Activated naive CD8-positive, alpha-beta T cell treated with anti-CD3 and anti-CD28 coated beads for 36 hours (primary cell): ENCODE measurements at places on chromosomes 5 and 9. TPM values are rescaled to one million over a fixed set of nuclear protein-coding genes. Genes with fewer than 3 reads are reported as not detected.

DNA sequence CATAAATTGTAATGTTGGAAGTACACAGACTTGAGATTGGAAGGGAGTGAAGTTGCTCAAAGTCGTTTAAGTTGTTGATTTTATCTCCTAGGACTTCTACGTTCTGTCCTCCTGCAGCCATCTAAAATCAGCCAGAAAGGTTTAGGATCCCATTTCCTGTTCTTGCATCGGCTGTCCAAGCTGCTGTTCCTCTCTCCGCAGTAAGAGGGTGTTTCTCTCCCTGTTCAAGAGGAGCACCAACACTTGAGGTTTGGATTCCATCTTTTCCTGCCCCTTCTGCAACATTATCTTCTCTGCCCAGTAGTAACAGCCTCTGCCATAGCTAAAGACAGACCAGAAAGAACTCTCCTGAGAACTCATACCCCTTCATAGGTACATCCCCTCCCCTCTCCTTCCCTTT lies 373.4 kb downstream of the GADD45G start:
- DNase-seq, result no peak

GRCh38 chr5:173777674-173778073 lies 110.5 kb upstream of the CPEB4 start:
- no peak for DNase-seq

DNA sequence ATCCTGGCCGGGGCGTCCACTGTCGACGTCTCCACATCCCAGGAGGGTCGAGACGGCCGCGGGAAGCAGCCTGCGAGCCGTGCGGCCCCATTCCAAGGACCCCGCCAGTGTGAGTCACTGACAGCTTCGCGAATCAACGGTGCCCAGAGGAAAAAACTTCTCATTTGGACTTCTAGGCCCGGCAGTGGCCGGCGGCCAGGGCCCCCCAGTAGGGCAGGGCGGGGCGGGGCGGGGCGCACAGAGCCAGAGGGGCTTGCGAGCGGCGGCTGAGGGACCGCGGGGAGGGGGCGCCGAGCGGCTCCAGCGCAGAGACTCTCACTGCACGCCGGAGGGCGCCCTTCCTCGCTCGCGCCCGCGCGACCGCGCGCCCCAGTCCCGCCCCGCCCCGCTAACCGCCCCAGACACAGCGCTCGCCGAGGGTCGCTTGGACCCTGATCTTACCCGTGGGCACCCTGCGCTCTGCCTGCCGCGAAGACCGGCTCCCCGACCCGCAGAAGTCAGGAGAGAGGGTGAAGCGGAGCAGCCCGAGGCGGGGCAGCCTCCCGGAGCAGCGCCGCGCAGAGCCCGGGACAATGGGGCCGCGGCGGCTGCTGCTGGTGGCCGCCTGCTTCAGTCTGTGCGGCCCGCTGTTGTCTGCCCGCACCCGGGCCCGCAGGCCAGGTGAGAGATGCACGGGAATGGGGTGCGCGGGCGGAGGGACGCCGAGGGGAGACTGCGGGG lies at the start of gene F2R:
Gene F2R, plus strand, starts transcription at position 391 of the 720 bp plus-strand sequence. Its CDS starts 182 bp downstream, at position 573.
- DNase-seq, result peak; percentile 53

ZFP62 gene
- total RNA-seq, result 21.2 TPM

DNA sequence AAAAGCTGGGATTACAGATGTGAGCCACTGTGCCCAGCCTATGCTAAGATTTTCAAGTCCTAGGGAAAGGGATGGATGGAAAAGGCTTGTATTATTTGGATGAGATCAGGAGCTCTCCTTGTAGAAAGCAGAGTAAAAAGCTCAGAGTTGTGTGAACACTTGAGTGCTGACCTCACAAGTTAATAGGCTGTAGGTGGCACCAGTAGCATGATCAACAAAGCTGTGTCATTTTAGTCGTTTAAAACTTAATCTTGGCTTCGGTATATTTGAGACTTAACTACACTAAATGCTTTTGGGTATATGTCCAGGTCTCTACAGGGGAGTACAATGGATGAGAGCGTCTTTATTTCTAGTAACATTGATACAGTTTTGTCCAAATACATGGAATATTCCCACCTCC lies 264.2 kb downstream of the TMEM38B start:
- DNase-seq, result no peak

APBA1 gene
- total RNA-seq, result 0.08 TPM

ADRB2 gene
- 0.18 TPM for total RNA-seq

DNA sequence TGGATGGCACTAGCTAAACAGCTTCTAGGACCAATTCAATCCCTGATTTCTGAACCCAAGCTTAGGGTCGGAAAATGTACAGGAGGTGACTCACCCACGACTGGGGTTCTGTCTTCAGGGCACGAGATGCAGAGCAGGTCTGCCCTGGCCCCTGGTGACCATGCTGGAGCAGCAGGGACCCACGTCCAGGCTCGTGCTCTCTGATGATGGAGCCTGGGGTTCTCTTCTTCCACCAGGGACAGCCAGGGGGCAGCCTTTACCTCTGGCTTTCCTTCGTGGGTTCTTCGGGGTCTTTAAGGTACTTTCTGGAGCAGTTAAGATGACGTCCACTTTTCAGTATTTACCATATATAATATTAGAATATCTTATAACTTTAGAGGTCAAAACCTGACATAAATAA lies 2.1 kb downstream of the CFAP77 start:
- peak; percentile 38 for DNase-seq

DNA sequence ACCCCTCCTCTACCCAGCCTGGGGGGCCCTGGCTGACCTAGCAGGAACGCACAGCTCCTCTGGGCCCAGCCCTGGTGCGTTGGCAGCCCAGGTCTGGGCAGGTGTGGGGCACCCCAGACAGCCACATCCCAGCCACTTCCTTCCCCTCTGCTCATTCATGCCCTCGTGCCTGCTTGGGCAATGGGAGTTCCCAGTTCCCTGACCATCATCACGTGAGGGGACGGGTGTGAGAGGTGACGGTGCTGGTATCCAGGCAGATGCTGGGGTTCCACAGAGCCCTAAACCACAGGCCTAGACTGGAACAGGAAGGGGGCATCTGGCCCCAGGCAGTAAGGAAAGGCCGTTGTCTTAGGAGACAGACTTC lies 8.4 kb downstream of the RALGDS start:
- DNase-seq, result no peak

CSF1R gene
- not detected for total RNA-seq

GRCh38 chr5:34715711-34716110 lies 59.6 kb downstream of the RAI14 start:
- no peak for DNase-seq

SPINK7 gene
- total RNA-seq, result not detected

DNA sequence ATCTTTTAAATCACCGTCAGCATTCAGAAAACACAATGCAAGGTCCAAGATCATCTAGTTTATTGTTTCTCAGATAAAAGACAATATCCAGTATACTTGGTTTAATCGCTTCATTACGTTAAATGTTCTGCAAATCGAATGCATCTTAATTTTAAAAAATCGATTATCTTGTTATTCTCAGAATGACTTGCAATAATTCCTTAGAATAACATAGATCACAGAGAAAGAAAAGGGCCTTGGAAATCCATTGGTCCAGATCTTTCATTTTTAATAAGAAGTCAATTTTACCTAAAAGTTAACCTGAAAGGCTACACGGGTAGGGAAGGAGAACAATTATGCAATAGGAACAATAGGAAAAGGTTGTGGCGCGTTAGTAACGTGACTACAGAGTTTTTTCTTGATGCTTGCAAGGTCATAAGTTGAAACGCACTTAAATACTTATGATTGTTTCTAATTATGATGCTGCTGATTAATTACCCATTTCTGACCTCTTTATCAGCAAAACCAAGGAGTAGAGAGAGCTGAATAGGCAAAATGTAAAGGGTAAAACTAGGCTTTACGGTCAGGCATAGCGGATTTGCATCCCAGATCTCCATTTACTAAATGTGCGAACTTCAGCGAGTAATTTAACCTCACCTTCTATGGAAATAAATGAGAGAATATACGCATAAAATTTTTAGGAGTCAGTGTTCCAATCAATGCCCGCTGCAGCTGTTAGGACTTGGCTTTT lies 769 bp upstream of the LYRM7 start:
- no peak for DNase-seq

- DNase-seq, result no peak
These were observed 25.8 kb downstream of the FBXL7 start for GRCh38 chr5:15525703-15526275.

- DNase-seq, result no peak
These were observed 160.6 kb upstream of the PLCXD3 start for GRCh38 chr5:41670854-41671479.

DNA sequence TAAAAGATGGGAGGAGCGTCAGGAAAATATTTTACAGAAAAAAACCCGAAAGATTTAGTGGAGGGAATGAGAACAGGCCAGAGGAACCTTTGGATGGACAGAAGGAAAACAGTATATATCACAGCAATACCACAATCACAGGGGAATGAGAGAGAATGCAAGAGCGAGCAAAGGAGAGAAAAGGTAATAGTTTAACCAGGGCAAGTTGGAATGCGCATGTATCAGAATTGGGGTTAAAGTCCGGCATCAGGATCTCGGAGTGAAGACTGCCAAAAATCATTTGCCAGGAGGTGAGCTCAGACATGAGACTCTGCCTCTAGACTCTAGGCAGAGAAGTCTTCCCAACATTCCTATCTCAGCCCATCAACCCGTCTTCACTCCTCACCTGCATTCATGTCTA lies 36.8 kb downstream of the PCDHGC5 start:
- no peak for DNase-seq

GRCh38 chr5:44412286-44412685 lies 23.1 kb upstream of the FGF10 start:
- no peak for DNase-seq

OR1L8 gene
- not detected for total RNA-seq

FAT2 gene
- not detected for total RNA-seq

SCGB3A1 gene
- total RNA-seq, result 1.1 TPM

DNA sequence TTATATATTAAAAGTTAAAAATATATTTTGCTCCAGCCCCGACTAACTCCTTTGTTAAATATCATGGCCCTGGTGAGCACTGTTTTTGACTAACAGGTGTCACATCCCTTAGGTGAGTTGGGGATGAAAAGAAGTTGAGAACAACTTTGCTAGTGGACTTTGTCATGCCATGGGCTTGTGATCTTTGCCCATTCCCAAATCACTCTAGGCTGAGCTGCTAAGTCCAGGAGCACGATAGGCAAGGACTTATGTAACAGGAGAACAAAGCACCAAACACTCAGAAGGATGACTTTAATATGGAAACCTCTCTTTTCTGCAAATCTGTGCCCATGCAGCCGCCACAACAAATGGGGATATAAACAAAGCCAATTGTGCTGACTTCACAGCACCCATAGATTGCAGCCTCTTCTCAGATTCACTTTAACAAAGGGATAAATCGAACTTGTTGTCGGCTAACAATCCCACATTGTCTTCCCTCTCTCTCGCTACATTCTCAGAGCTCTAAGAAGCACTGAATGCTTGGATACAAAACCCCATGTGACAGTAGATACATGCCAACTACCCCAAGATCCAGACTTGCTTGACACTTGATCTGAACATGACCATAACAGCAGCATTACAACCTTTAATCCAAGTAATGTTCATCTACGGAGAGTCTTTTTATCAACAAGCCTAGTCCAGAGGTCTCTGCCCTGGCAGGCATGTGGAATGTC lies 86.8 kb upstream of the CD180 start:
- no peak for DNase-seq

- DNase-seq, result no peak
These were observed 18.0 kb downstream of the IARS1 start for GRCh38 chr9:92275541-92275940.

- DNase-seq, result no peak
These were observed 4.6 kb upstream of the DND1 start for GRCh38 chr5:140677947-140678346.

DNA sequence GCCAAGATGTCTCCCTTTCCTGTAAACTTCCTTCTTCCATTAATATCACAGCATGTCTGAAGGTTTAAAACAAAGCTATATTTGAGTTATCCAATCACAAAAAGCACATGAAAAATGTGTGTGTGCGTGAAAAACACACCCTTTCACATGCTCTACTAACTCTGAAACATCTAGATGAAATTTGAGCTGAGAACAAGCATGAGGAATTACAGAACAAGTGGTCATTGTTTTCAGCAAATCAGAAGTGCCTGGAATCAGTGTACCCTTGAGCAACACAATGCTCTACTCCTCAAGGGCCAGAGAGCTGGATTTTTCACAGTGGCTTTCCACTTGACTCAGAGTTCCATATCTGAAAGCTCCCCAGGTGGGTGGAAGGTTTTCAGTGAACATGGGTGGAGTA lies 255.9 kb downstream of the PSAT1 start:
- no peak for DNase-seq
